IMR-90 (cell line): ENCODE measurements at places on chromosomes 1 and 21.

- peaks cover 2% of the 10 kb centered on the region; the same call in 1 of the 2 replicates for H3K4me1 ChIP-seq
- no peaks in the 10 kb centered on the region for H3K36me3 ChIP-seq
- no peak for DNase-seq
- peaks cover 5% of the 10 kb centered on the region; the same call in 1 of the 2 replicates for H3K27me3 ChIP-seq
These were observed 26.4 kb upstream of the RNF187 start for GRCh38 chr1:228460821-228461220.

DNA sequence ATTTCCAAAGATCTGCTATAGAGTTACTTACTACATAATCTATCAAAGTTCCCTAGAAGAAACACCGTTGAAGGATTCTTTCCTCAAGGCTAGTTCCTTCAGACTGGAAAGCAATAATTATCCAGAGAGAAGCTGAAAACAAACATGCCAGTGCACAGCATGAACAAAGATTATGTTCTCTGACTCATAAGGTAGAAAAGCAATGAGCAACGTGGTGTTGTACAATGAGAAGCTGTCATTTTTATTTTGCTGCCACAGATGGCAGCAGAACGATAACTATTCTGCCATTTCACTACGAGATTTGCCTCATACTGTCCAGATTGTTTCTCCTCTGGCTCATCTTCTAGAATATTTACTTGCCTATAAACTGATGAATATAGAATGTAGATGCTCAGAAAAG lies 10.7 kb downstream of the EXTL2 start:
- no peaks in the 10 kb centered on the region for H3K27me3 ChIP-seq
- peak; percentile 71 for DNase-seq

- no peak for DNase-seq
- H3K27ac ChIP-seq, result no peak overlapping the region
- no peak overlapping the region for H3K4me3 ChIP-seq
- no peaks in the 10 kb centered on the region for H3K4me1 ChIP-seq
- H3K27me3 ChIP-seq, result no peaks in the 10 kb centered on the region
- H3K36me3 ChIP-seq, result peaks cover 41% of the 10 kb centered on the region
These were observed 21.0 kb downstream of the TTC4 start for GRCh38 chr1:54736685-54737084.

GRCh38 chr1:172451002-172451443 lies 7.2 kb upstream of the PIGC start:
- H3K36me3 ChIP-seq, result no peaks in the 10 kb centered on the region
- H3K4me1 ChIP-seq, result peaks cover 10% of the 10 kb centered on the region
- no peak overlapping the region for H3K4me3 ChIP-seq
- DNase-seq, result peak; percentile 79
- H3K27ac ChIP-seq, result no peak overlapping the region

DNA sequence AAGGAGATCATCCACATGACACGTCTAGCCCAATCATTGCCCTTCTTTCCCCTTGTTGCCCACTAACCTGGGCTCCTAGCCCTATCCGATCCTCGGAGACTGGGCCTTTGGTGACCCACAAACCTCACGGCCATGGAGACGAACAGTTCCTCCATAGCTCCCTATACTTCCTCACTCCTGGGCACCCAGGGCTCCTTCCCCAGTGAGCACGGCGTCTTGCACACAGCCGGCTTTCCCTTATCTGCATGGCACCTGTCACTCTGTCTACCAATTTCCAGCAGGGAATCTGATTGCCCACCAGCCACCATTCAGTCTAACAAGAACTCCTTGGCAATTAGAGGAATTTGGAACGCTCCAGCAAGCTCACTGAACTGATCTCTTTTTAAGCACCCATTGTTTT lies 3.1 kb downstream of the GNG4 start:
- no peak for DNase-seq
- no peak overlapping the region for H3K4me3 ChIP-seq
- H3K27ac ChIP-seq, result no peak overlapping the region
- no peaks in the 10 kb centered on the region for H3K36me3 ChIP-seq
- H3K27me3 ChIP-seq, result peaks cover 33% of the 10 kb centered on the region
- H3K4me1 ChIP-seq, result no peaks in the 10 kb centered on the region

GRCh38 chr1:194717941-194718340 lies 1531.5 kb upstream of the B3GALT2 start:
- H3K27me3 ChIP-seq, result no peaks in the 10 kb centered on the region
- no peak overlapping the region for H3K4me3 ChIP-seq
- DNase-seq, result peak; percentile 63
- H3K36me3 ChIP-seq, result no peaks in the 10 kb centered on the region

- no peak overlapping the region for H3K27ac ChIP-seq
- H3K4me3 ChIP-seq, result no peak overlapping the region
- no peaks in the 10 kb centered on the region for H3K4me1 ChIP-seq
- no peaks in the 10 kb centered on the region for H3K27me3 ChIP-seq
These were observed 13.6 kb downstream of the FMO5 start for GRCh38 chr1:147211577-147211976.

DNA sequence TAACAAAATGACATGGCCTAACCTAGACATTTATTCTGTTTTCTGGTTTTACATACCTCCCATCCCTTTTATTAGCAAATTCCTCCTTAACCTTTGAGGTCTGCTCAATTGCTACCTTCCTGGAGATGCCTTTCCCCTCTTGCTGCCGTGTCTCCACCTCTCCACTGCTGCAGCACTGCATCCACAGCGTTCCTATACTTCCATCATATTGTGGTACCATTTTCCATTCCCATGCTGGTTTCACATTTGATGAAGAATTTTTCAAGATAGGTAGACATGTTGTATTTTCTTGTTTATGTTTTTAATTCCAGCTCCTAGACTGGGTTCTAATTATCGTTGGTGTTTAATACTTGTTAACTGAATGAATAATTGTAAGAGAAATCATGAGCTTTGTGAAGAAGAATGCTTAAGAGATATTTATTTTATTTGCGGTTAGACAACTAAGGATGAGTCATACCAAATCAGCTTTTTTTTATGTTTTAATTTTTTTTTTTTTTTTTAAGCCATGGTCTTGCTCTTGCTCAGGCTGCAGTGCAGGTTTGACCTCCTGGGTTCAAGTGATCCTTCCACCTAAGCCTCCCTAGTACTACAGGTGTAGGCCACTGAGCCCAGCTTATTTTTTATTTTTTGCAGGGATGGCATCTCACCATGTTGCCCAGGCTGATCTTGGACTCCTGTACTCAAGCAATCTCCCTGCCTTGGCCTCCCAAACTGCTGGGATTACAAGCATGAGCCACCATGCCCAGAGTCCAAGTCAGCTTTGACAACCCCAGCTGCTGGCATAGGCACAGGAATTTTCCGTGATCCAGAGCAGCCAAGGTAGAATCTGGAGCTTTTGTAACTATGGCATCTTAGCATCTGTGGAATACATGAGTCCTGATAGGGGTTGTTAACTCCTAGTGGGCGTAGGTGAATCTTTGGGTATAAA lies 44.0 kb downstream of the ATP6V1G3 start:
- no peaks in the 10 kb centered on the region for H3K27me3 ChIP-seq
- peaks cover 31% of the 10 kb centered on the region for H3K4me1 ChIP-seq
- peak; percentile 81 for DNase-seq
- H3K36me3 ChIP-seq, result no peaks in the 10 kb centered on the region

GRCh38 chr1:164651351-164651951 lies 92.5 kb downstream of the PBX1 start:
- H3K4me3 ChIP-seq, result no peak overlapping the region
- H3K36me3 ChIP-seq, result no peaks in the 10 kb centered on the region
- H3K27ac ChIP-seq, result no peak overlapping the region
- no peaks in the 10 kb centered on the region for H3K27me3 ChIP-seq
- DNase-seq, result peak; percentile 25

- no peak overlapping the region for H3K27ac ChIP-seq
- H3K4me3 ChIP-seq, result no peak overlapping the region
- no peaks in the 10 kb centered on the region for H3K36me3 ChIP-seq
- peaks cover 45% of the 10 kb centered on the region for H3K27me3 ChIP-seq
These were observed 2.0 kb upstream of the LIN28A start for GRCh38 chr1:26408604-26409003.

DNA sequence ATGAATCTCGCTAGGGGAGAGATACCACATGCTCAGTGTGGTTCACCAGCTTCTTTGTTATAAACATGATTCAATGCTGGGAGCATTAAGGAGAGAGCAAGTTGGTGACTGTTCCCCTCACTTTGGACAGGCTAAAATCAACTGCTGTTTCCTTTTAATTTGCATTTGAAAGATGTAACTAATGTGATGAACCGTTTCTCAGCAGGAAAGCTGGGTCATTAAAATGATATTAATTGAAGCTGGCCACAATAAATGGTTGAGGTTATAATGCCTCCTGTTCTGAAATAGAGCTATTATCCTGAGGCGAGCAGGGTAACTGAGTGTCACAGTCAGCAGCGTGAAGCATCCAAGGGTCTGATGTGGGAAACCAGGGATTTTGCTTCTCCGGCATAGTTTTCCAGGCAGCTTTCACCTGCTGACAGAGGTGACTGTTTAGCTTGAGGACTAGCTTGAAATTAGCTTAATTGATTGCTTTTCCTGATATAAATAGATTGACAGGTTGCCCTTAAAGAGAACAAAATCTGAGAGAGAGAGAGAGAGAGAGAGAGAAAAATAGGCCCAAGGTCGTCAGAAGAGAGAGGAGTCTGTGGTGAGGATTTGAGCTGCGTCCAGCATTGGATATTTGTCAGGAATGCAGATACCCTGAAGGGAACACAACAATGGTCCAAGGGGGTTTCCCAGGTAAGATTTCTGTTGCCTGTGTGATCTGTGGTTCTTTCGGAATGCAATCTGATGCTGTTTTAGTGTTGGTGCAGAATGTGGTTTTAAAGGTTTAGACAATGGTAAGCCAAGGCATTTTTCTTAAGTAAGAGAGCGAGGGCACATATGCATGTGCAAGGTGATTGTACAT lies 209.7 kb downstream of the PATJ start:
- no peak overlapping the region for H3K27ac ChIP-seq
- H3K36me3 ChIP-seq, result no peaks in the 10 kb centered on the region
- no peak overlapping the region for H3K4me3 ChIP-seq
- peak; percentile 28 for DNase-seq
- no peaks in the 10 kb centered on the region for H3K27me3 ChIP-seq
- no peaks in the 10 kb centered on the region for H3K4me1 ChIP-seq

- peaks cover 34% of the 10 kb centered on the region for H3K36me3 ChIP-seq
- DNase-seq, result no peak
- no peak overlapping the region for H3K4me3 ChIP-seq
- peaks cover 11% of the 10 kb centered on the region for H3K4me1 ChIP-seq
- H3K27ac ChIP-seq, result no peak overlapping the region
These were observed 2.7 kb downstream of the MAP3K6 start for GRCh38 chr1:27363766-27364695.

DNA sequence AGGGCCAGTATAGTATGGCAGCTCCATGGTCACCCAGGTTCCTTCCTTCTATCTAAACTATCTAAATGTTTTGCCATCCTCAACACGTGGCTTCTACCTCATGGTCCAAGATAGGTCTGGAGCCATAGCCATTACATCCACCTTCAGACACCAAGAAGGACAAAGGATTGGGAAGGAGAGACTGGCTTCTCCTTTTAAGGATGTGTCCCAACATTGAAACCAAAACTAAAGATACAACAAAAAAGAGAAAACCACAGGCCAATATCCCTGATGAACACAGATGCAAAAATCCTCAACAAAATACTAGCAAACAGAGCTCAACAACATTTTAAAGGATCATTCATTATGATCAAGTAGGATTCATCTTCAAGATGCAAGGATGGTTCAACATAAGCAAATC lies 24.8 kb downstream of the HSD11B1 start:
- no peak for DNase-seq
- H3K27me3 ChIP-seq, result no peaks in the 10 kb centered on the region
- peaks cover 1% of the 10 kb centered on the region; the same call in 1 of the 2 replicates for H3K4me1 ChIP-seq

GRCh38 chr21:35382696-35383095 lies 333.6 kb upstream of the RUNX1 start:
- no peak for DNase-seq
- H3K4me1 ChIP-seq, result no peaks in the 10 kb centered on the region
- no peaks in the 10 kb centered on the region for H3K36me3 ChIP-seq
- H3K4me3 ChIP-seq, result no peak overlapping the region

- H3K4me3 ChIP-seq, result no peak overlapping the region
- no peak overlapping the region for H3K27ac ChIP-seq
- H3K36me3 ChIP-seq, result no peaks in the 10 kb centered on the region
These were observed 72.0 kb upstream of the KCNA3 start for GRCh38 chr1:110746644-110747259.

GRCh38 chr1:235783148-235783776 lies 83.4 kb downstream of the LYST start:
- H3K27me3 ChIP-seq, result no peaks in the 10 kb centered on the region
- peak; percentile 73 for DNase-seq
- H3K36me3 ChIP-seq, result no peaks in the 10 kb centered on the region
- no peak overlapping the region for H3K4me3 ChIP-seq
- peaks cover 6% of the 10 kb centered on the region for H3K4me1 ChIP-seq

DNA sequence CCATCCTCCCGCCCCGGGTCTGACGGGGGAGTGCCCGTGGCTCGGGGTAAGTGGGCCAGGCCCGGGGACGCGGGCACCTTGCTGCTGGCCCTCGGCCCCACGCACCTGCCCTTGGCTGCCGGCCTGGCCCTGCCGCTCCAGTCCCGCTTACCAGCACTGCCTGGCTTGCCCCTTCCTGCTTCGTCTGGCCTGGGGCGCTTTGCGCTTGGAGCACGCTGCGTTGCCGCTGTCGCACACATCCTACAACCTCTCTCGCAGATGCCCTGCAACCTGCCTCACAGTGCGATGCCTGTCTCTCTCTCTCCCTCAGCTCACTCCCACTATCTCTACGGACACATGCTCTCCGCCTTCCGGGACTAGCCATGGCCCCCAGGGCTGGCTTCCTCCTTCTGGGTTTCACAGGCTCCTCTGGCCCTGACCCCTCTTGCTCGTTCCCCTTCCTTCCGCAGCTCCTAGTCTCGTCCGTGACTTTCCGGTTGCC lies 9.7 kb downstream of the MYOG start:
- no peak for DNase-seq
- H3K27ac ChIP-seq, result no peak overlapping the region
- peaks cover 10% of the 10 kb centered on the region for H3K36me3 ChIP-seq
- no peaks in the 10 kb centered on the region for H3K4me1 ChIP-seq
- H3K27me3 ChIP-seq, result peaks cover 32% of the 10 kb centered on the region; the same call in 1 of the 2 replicates

- peaks cover 7% of the 10 kb centered on the region for H3K27me3 ChIP-seq
- no peak for DNase-seq
- no peaks in the 10 kb centered on the region for H3K4me1 ChIP-seq
- H3K36me3 ChIP-seq, result no peaks in the 10 kb centered on the region
- H3K27ac ChIP-seq, result no peak overlapping the region
These were observed 20.2 kb upstream of the ROR1 start for GRCh38 chr1:63753591-63753990.

DNA sequence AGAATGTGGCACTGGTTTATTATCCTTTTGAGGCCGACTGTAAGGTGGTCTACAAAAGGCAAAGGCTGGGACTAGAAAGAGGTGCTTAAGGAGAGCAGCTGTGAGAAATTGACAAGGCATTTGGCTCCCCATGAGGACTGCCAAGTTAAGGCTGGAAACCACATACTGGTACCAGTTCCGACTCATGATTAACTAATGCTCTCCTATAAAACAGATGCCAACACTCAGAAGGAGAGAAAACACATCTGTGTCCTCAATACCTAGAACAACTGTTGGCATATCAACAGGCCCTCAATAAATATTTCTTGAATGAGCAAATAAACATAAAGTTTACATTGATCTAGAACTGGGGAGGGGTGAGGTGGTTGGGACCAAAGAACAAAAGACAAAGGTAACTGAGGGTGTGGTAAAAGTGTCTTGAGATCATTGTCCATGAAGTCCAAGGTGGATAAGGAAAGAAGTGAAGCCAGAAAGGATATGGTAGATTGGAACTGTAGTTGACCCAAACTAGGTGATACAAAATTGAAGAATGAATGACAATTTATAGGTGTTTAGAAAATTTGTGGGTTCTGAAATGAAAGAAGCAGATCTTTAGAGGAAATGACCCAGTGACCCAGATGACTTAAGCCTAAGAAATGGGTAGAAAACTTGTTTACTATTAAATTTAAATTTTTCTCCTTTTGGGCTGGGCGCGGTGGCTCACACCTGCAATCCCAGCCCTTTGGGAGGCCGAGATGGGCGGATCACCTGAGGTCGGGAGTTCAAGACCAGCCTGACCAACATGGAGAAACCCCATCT lies 16.9 kb upstream of the MCL1 start:
- H3K27ac ChIP-seq, result no peak overlapping the region
- no peaks in the 10 kb centered on the region for H3K36me3 ChIP-seq
- H3K4me3 ChIP-seq, result no peak overlapping the region
- H3K4me1 ChIP-seq, result peaks cover 3% of the 10 kb centered on the region; the same call in 1 of the 2 replicates
